Osteoblast (primary cell): ENCODE measurements at places on chromosomes 4 and X. TPM values are rescaled to one million over a fixed set of nuclear protein-coding genes. Genes with fewer than 3 reads are reported as not detected.

The MAGED4 gene
- 42.4 and 58.6 TPM in 2 replicates for total RNA-seq

The APELA gene
- 0.29 TPM in 1 of 2 replicates, not detected in the other for total RNA-seq

- DNase-seq, result no peak
Observed at GRCh38 chrX:16386126-16386525, 218.8 kb downstream of the MAGEB17 start.

The SSX2 gene
- total RNA-seq, result not detected in 2 replicates

GRCh38 chr4:2534904-2535375 is 1.5 kb upstream of the FAM193A start:
- no peak for DNase-seq

- no peak for DNase-seq
Observed at GRCh38 chrX:149472625-149473024, 32.5 kb downstream of the IDS start.

DNA sequence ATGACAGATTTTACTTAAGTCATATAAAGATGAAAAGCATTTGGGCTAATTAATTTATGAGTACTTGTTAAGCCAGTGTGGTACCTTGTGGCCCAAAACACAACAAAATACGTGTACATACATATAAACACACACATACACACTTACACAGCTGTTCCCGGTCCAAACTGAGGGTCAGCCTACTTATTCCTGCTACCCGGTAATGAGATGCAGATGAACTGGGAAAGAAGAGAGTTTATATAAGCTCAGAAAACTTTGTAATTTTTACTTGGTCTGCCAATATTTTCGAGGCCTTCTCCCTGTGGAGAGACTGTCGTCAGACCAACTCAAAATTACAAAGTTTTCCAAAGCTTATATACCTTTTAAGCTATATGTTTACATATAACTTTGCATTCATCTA is 25.8 kb upstream of the PBDC1 start:
- no peak for DNase-seq
